ENCODE measurements at places on chromosomes 13 and 19.

GRCh38 chr19:39558624-39559117 is 18.7 kb upstream of the EID2 start:
- DNase-seq, result no peak

DNA sequence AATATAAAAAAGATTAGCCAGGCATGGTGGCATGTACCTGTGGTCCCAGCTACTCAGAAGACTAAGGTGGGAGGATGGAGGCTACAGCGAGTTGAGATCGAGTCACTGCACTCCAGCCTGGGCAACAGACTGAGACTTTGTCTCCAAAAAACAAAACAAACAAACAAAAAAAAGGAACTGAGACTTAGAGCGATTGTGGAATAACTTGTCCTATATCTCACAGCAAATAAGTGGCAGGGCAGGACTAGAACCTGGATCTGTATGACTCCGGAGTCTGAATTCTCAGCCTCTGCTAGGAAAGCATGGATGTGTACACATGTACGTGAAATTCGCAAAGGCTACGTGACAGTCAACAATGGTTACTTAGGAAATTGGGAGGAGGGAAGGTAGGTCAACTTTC is 20.1 kb downstream of the KRTDAP start:
- no peak for DNase-seq

DNA sequence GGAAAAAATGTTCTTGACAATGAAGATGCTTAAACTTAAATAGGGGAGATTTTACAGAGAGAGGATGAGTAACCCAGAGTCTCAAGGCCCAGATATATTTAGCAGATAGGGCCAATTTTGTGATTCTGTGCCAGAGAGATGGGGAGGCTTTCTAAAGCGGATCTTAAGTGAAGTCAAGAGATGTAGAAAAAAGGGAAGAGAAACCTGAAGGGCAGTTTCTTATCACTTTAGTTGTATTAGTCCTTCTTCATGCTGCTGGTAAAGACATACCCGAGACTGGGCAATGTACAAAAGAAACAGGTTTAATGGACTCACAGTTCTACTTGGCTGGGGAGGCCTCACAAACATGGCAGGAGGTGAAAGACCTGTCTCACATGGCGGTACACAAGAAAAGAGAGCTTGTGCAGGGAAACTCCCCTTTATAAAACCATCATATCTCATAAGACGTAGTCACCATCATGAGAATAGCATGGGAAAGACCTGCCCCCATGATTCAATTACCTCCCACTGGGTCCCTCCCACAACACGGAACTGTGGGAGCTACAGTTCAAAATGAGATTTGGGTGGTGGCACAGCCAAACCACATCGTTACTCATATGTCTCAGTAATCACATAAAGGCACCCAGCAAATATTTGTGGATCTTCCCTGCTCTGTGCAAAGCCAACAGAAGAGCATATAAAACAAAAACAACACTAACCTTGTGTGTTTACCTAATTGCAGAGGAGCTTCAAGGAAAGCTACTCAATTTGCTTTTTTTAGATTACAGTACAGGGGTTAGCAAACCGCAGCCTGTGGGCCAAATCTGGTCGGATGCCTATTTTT is 102.6 kb upstream of the MYCBP2 start:
- peak; percentile 45 for DNase-seq

DNA sequence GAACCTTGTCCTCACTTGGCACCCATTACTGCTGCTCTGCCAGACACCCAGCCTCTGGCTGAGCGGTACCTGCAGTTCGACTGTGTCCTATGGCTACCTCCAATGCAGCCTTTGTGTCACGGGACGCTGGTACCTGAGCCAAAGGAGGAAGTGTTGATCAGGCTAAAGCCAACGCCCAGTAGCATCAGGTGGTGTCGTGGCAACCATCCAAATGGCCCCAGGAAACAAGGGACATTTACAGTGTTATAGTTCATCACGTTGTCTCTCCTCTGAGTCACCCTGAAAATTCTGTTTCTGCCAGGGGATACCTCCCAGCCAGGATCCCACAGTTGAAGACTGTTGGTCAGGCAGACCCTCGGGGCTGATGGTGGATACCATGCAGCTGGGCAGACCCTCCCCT is 10.1 kb downstream of the RHPN2 start:
- DNase-seq, result no peak

- DNase-seq, result no peak
Measured at GRCh38 chr19:50371914-50372475, 4.3 kb upstream of the NR1H2 start.
